CD8-positive, alpha-beta memory T cell (primary cell): ENCODE measurements at places on chromosomes 12 and 14. TPM values are rescaled to one million over a fixed set of nuclear protein-coding genes. Genes with fewer than 3 reads are reported as not detected.

DNA sequence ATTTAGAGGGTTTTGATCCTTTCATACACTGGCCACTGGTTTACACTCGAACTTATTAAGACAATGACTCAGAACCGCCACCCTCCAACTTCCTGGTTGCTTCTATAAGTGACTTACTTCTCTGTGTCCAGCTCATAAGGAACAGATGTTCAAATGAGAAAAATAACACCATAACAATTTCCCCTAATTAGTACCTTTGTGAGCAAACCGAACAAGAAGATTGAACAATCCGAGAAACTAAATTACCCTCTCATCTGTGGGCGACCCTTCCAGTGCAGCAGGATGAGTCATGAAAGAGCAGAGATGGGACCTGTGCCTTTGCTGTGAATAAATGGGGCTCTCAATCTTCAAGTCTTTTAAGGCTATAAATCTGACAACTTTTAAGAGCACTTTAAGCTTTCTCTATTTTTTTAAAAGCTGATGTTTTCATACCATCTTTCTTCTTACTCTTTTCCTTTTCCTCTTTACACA lies 146.8 kb upstream of the RASSF8 start:
- DNase-seq: no peak

DNA sequence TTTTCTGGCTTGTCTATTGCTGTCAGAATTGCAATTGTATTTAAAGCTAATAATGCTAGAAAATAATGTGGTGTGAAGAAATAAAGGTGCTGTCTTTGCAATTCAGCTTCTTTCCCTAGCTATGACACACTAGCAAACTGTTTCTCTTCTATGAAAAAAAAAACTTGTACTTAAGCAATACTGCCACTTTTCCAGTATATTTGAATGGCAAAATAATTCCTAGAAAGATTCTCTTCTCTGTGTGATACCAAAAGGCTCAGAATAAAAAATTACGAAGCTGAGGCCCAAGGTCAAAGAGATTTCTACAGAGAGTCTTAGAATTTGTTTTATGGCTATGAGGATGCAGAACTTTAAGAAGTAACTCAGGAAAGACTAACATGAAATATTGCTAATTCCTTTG lies 235.5 kb downstream of the ADAMTS20 start:
- no peak for DNase-seq

GRCh38 chr12:46152456-46152855 lies 116.4 kb downstream of the SLC38A1 start:
- DNase-seq: no peak

Gene SIX4
- not detected for polyA plus RNA-seq

Gene DAAM1
- 9.3 TPM for polyA plus RNA-seq
